Renal pelvis (tissue), 12 donors: ENCODE measurements at places on chromosomes 13 and 19.
A peak's percentile ranks its signal among the peaks of the same experiment; 100 is the strongest.

GRCh38 chr13:50410921-50411746 lies 395.9 kb downstream of the KCNRG start:
- no peak for DNase-seq

DNA sequence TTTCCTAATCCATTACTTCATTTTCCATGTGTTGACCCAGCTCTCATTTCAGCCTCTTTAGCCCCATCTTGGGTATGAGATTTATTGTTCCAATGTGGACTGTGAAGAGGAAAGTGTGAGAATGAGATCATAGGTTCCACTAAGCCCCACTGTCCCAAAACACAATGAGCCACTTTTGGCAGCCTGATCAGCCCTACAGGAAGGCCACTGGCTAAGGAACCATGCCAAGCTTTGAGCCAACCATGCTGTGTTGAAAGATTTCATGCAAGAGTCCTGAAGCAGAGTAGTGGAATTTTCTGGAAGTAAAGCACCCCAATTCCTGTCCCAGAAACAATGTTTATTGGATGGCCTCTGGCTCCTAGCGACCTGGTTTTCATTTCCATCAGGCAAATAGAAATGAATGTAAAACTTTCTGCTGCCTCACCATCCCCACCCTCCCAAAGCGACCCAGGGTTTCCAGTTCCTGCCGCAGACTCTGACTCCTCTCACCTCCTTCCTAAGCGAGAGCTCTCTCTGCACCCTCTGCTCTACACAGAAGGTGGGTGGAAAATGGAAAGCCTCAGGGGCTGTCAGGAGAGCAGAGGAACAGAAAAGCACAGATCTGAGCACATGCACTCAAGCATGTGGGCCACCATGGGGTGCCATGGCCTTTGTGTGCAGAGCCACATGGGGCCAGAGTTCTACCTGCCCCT lies 73.1 kb downstream of the KCTD12 start:
- DNase-seq, result no peak

DNA sequence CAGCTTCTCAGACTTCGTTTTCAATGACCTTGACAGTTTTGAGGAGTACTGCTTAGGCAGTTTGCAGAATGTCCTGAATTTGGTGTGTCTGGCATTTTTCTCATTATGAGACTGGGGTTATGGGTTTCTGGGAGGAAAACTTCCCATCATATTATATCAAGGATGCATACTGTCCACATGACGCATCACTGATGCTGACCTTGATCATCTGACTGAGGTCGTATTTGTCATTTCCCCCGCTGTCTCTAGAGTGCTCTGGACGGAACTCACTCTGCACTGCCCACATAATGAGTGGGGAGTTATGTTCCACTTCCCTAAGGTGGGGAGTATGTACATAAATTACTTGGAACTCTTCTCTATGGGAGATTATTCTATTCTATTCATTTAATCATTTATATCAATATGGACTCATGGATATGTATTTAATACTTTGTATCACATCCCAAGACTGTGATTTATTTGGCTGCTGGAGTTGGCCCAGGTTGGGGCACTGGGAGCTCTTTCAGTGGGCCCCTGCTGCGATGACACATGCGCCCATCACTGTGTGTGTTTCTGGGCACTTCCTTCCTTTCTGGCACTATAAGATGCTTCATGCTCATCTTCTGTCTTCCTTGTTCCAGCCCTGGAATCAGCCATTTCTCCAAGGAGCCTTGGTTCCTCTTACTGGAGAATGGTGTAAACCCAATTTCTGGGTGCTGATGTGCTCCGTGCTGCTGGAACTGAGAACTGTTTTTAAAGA lies 138.6 kb downstream of the MIPEP start:
- DNase-seq, result no peak

- no peak for DNase-seq
Measured at GRCh38 chr13:89694451-89694850, 1653.0 kb upstream of the MIR17HG start.

DNA sequence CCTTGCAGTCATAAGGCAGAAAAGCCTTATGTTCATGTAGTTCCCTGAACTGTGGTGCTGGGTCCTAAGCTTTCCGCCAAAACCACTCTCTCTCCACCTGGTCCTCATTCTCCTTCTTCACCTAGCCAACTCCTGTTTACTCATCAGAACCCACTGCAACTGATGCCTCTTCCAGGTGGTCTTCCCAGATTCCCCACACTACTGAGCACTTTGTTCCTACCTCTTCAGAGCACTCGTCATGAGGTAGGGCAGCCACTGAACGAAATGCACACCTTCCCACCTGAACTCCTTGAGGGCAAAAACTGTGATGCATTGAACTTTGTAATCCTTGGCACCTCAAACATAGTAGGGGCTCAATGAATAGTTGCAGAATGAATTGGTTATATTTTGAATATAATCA lies 100.4 kb downstream of the DOCK9 start:
- no peak for DNase-seq

GRCh38 chr19:35549174-35549788 lies 3.9 kb downstream of the TMEM147 start:
- DNase-seq, result peak; percentile 69

DNA sequence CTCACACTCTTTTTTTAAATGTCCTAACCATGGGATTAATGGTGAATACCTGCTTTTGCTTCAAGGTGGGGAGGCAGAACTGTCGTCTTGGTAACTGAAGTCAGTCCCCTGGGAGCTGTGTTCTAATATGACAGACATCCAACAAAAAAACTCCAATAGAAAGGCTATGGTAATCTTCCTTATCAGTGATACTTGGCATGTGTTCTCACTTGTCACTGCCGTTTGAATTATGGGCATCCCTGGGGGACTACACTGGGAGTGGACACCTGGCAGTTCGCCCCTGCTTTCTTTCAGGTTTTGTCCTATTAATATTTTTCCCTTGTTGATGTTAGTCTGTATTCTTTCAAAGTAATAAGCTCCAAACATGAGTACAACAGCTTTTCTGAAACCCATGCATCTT lies 252.6 kb downstream of the SLITRK5 start:
- no peak for DNase-seq

DNA sequence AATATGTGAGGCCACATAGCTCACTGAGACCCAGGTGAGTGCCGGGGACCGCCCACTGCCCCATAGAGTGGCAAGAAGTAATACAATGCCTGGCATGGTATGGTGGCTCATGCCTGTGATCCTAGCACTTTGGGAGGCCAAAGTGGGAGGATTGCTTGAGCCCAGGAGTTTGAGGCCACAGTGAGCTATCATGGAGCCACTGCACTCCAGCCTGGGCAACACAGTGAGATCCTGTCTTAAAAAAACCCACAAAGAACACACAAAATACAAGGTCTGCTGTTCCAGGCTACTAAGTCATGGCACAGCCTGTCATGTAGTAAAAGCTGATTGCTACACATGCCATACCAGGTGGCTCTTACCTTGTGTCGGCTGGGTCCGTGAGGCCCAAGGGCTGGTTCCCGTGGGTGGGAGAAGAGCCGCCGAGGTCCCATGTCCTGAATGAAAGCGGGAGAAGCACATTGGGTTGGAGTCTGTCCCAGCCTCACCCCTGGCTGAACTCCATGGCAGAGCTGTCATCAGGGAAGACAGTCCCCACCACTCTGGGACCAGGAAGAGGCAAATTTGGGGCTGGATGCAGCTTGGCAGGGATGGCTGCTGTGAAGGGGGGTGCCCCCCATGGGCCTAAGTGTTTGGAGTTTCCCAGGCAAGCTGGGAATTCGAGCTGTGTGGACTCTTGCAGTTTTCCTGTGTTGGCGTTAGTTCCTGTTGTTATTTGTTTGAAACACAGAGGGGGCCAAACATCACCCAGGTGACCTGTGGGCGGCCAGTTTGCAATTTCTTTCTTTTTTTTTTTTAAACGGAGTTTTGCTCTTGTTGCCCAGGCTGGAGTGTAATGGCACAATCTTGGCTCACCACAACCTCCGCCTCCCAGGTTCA lies 3.2 kb upstream of the FDX2 start:
- DNase-seq, result no peak

GRCh38 chr13:47179321-47179720 lies 282.5 kb upstream of the HTR2A start:
- DNase-seq, result no peak

DNA sequence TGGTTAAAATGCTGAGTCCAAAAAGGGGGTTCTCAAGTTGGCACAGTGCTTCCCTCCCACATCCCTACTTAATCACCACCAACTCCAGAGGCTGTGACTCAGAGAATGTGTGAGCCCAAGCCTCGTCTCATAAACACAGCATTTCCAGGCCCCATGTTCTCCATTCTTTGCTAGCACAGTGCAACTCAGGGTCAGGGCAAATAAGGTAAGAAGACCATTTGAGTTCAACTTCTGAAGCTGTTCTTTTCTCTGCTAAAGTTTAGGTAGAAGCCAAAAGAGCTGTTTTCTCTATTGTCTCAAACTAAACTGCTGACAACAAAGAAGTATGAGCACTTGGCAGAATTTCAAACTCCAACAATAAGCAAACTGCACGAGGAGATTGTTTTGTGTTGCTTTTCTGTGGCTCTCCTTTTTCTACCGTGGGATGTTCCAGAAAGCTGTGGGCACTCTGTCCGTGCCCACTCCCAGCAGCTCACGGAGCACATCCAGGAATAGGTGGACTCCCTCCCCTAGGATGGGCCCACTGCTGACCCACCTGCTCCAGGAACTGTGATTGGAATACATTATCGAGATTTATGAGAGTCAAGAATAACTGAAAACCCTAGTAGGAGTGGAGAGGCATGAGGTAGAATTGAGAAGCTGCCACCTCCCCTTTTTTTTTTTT lies 494.3 kb downstream of the COG6 start:
- no peak for DNase-seq

DNA sequence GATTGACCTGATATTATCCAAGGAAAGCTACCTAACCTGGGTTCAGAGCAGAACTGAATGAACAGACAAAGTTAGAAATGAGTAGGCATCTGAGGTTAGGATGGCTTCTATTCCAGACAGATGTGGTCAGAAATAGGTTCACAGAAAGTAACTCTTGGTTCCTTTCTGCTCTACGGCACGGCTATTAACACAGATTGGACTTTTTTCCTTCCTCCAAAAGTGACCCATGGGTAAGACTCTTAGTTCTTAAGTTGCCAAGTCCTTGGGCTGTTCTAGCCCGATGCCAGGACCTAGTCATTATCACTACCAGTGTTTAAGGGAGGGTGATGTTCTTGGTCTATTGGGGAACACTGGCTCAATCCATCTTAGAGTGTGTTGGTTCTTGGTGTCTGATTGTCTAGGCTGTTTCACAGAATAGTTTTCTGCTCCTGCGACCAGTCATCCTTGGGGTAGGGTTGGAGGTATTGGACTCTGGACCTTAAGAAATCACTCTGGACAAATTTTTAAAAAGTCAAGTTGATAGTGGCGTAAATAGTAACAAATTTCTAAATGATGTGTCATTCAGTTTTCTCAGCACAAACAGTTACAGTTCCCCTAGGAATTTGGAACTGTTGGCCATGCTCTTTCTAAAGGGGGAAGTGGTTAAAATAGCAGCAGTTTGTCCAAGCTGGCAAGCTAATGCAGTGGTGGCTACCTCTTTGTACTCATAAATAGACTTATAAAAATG lies 60.1 kb upstream of the MYCBP2 start:
- DNase-seq, result no peak

DNA sequence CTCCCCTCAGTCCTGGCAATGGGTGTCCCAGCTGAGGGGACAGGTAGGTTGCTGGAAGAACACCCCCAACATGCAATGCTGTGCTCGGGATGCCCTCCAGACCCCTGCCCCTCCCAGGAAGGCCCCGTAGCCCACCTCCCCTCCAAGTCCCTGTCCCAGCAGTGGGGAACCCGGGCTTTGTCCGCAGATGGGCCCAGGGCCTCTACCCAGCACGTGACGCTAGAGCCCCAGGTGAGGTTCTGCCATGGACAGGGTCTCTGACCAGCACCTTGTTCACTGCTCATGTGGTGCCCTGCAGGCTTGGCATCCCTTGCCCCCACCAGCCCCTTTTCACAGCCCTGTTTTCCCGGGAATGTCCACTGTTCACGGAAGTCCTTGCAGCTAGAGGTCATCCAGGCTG lies 220.0 kb upstream of the SGCG start:
- DNase-seq, result no peak

DNA sequence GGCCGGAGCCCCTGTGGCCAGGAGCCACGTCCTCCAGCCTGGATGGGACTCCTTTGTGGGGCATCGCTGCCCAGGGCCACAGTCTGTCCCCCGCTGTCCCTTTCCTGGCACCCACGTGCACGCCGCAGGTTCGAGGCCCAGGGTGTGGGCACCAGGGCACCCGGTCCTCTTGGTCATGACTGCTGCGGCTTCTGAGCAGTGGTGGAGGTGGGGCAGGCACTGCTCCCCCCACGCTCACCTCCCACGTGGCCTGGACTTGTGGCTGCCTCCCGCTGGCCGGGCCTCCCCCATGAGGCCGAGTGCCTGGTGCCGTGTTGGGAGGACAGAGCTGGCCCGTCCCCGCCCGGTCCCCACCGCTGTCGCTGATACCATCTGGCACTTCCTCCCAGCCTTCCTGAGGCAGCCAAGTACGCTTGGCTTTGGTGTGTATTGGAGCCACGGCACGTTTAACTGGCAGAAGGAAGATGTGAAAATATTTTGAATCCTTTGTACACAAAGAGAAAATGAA lies 12.8 kb downstream of the SPPL2B start:
- DNase-seq, result no peak

DNA sequence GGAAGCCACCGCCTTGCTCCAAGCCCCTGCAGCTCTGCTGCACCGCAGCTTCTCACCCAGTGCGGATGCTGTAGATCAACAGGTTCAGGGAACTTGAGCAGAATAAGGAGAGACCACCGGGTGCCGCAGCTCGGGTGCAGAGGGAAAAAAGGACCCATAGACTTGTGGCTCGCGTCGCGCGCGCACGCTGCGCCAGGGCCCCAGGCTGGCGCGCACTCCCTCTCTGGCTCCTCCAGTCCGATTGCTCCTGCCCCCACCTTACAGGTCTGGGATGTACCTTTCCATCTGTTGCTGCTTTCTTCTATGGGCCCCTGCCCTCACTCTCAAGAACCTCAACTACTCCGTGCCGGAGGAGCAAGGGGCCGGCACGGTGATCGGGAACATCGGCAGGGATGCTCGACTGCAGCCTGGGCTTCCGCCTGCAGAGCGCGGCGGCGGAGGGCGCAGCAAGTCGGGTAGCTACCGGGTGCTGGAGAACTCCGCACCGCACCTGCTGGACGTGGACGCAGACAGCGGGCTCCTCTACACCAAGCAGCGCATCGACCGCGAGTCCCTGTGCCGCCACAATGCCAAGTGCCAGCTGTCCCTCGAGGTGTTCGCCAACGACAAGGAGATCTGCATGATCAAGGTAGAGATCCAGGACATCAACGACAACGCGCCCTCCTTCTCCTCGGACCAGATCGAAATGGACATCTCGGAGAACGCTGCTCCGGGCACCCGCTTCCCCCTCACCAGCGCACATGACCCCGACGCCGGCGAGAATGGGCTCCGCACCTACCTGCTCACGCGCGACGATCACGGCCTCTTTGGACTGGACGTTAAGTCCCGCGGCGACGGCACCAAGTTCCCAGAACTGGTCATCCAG lies 964 bp downstream of the PCDH17 start:
- DNase-seq, result no peak

DNA sequence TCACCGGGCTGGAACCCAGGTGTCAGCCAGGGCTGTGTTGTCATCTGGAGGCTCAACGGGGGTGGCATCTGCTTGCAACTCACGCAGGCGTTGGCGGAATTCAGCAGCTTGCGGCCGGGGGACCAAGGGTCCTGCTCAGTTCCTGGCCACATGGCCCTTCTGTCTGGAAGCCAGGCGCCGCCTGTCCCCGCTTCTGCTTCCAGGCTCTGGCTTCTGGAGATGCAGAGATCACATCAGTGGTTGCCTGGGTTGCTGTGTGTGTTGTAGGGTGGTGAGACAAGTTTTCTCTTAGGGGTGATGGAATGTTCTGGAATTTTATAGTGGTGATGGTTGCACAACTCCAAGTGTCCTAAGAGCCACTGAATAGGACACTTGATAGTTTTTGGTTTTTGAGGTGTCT lies 5.0 kb downstream of the ADAT3 start:
- no peak for DNase-seq
